ENCODE measurements at places on chromosomes 11 and 22.

- no peak for DNase-seq
Measured at GRCh38 chr11:35011389-35011788, 95.0 kb downstream of the PDHX start.

DNA sequence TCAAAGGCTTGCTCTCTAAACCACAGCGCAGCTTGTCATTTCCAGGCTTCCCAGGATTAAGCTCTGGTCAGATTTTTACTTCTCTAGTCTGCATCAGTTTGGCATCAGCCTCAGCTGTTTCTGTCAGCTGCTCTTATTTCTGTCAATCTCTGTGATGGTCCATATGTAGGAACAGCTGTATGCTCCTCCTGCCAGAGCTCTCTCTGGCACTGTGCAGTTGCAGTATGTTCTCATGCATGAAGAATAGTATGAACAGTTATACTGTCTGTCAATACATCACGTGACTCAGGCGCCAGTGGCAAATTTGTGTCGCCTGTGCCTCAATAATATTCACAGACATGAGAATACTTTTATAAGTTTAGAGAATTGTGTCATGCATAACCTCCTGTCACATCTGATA is 6.7 kb downstream of the OR6M1 start:
- DNase-seq: no peak

DNA sequence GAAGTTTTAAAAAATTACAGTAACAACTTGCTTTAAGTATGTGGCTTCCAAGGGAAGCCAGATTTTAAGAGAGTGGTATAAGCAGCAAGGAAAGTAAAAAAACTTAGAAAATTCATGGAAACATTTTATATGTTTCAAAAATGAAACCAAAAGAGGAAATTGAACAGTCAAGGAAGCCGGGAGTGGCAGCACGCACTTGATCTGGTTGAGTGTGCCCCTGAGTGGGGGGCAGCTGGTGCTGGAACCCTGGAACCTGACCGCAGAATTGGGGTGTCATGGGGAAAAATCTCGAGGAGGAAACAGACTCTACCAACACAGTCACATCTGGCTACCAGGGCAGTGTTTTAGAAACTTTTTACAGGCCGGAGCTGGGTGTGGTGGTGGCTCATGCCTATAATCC is 14.0 kb downstream of the MICALL1 start:
- DNase-seq: no peak

DNA sequence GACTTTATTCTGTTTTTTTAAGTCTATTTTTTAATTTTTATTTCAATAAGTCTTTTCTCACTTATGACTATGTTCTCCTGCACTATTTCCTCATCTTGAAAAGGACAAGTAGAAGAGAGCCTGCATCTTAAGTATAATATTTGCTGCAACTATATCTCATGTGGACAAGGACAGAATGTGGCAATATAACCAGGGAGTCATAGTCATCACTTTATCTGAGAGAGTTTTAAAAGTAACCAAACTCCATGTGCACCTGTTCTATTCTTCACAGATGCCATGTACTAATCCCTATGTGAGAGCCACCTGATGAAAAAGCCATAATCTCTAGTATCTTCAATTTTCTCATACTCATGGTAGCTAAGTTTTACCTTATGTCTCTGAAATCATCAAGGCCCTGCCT is 104.2 kb upstream of the SOX6 start:
- no peak for DNase-seq

GRCh38 chr11:32266601-32267000 is 168.7 kb downstream of the WT1 start:
- no peak for DNase-seq

DNA sequence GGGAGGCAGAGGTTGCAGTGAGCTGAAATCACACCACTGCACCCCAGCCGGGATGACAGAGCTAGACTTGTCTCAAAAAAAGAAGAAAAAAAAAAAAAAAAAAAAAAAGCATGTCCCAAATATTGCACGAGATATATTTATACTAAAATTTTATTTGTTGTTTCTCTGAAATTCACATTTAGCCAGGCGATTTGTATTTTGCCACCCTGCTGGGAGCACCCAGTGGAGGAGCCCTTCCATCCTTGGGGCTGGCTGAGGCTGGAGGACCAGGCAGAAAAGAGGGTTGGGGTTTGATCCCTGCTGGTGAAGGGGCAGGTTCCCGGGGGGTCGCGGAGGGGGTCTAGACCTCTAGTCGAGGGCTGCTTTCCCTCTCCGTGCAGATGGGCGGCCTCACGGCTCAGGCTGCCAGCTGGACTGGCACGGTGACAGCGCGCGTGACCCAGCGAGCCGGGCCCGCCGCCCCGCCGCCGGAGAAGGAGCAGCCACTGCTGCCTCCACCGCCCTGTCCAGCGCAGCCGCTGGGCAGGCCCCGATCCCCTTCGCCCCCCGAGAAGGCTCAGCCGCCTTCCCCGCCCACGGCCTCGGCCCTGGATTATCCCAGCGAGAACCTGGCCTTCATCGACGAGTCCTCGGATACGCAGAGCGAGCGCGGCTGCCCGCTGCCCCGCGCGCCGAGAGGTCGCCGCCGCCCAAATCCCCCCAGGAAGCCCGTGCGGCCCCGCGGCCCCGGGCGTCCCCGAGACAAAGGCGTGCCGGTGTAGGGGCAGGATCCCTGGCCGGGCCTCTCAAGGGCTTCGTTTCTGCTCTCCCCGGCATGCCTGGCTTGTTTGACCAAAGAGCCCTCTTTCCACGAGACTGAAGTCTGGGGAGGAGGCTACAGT is 952 bp upstream of the CATSPERZ start:
- DNase-seq: no peak

Data from stimulated activated CD8-positive, alpha-beta memory T cell treated with anti-CD3 and anti-CD28 coated beads, Interleukin-7, amount 100 ng/mL, for 24 hours (primary cell).